CD14-positive monocyte (primary cell): ENCODE measurements at places on chromosomes 4 and X.

GRCh38 chr4:65437102-65437501, 233.2 kb downstream of the EPHA5 start:
- no peak for DNase-seq

- DNase-seq: no peak
Observed at GRCh38 chr4:152382057-152382785, 153.7 kb downstream of the FBXW7 start.

- DNase-seq: no peak
Observed at GRCh38 chr4:159926871-159927270, 824.0 kb downstream of the RAPGEF2 start.

DNA sequence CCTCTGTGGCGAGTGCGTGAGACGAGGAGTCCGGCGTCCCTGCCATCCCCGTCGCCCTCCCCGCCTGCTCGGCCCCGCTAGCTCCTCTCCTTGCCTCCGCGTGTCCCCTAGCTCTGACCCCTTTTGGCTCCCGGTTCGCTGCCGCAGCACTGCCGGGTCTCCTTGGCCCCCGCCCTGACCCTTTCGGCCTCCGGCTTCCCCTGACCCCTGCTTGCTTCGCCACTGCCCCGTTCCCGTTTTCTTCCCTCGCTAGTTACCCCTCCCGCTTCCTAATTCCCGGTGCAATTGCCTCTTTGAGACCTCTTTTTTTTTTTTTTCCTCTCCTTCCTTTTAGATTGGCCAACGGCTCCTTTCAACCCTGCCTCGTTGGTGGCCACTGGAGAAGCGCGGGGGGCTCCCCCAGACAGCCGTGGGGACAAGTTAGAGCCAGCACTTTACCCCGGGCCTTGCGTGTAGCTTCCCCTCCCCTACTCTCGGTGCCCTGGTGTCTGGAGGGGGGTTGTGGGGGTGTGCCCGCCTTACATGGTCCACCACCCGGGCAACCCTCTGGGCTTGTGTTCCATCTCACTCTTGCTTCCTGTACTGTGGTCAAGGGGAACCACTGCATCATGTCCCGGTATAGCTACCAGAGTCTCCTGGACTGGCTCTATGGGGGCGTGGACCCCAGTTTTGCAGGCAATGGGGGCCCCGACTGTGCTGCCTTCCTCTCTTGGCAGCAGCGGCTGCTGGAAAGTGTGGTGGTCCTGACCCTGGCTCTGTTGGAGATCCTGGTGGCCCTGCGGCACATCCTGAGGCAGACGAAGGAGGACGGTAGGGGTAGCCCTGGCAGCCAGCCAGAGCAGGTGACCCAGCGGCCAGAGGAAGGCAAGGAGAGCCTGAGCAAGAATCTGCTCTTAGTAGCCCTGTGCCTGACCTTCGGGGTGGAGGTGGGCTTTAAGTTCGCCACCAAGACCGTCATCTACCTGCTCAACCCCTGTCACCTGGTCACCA, 548 bp downstream of the TMEM164 start:
- DNase-seq: no peak

- no peak for DNase-seq
Observed at GRCh38 chr4:2579910-2580309, 43.5 kb downstream of the FAM193A start.

DNA sequence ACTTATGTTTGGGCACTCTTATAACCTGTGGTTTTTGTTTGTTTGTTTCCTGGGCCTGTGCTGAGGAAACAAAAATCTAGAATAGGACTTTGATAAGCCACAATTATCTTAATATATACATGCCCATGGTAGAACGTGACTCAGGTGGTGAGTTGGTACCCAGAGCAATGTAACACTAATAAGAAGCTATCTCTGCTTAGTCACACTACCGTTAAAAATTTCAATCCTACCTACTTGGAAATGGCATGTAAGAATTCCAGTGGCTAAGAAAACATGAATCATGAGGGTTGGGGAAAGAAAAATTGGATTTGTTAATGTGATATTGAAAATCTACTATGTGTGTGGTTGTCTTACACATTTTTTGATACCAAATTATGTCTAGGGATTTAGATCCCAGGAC, 30.5 kb upstream of the ADGRG2 start:
- DNase-seq: no peak

DNA sequence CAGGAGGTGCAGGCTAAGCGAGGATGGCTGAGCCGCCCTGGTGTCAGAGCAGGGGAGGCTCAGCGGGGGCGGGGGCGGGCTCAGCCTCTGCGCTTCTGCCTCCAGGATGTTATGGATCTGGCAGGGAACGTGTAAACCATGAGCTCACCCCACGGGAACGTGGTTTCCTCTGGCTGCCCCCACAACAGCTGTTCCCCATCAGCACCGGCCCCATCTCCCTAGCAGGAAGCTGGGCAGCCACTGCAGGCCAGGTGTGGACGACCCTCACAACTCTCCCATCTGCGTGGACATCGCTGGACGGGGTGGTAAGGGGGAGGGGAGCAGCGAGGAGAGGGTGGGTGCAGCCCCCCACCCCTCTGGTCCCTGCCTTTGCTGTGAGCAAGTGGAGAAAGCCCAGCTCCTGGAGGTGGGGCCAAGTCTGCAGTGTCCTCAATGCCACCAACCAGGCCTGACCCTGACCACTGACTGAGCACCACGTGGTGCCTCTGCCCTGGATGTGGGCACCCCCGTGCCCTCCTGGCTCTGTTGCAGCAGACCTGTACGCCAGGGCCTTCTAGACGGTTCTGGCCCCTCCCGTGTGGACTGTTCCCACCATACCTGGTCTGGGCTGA, 28.1 kb upstream of the SPON2 start:
- DNase-seq: no peak

- no peak for DNase-seq
Observed at GRCh38 chrX:10146346-10146745, 10.4 kb upstream of the CLCN4 start.

DNA sequence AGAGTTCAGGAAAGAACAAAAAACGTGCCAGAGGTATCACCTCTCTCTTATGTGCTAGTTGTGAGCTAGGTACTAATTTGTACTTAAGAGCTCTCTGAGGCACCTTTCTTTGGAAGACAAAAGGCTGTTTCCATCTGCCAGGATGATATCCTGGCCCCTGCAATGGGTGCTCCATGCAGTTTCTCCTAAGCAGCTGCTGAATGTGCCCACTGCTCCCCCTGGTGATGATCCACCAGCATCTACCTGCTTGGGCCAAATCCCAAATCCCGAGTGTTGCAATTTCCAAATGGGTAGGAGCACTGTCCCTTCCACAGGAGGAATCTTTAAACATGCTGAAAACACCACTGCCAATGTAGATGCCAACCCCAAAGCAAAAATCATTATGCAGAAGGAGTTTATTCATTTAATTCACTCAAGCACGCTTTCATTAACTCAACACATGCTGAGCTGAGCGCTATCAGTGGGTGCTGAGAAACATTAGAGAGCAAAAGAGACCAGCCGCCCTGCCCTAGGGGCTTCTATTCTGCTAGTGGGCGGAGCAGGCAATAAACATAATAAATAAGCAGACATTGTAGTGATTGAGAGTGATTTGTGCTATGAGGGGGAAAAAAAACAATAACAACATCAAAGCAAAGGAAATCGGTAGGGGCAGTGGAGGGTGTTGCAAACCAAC, 69.6 kb upstream of the C4orf50 start:
- no peak for DNase-seq

- DNase-seq: no peak
Observed at GRCh38 chrX:48520976-48521352, 644 bp upstream of the EBP start.

DNA sequence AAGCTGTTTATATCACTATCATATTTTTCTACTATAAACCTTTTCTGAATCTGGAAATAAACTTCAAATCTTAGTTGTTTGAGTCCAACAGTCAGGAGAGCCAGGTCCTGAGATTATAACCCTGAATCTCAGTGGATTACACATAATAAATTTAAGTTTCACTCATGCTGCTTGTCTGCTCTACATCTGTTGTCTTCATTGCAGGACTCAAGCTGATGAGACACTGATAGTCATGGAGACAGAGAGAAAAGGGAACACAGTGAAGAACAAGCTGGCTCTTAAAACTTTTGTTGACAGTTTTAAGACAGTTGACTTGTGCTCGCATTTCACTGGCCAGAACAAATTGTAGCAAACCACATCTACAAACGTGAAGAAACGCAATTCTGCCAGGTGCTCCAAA, 327.0 kb upstream of the CTSO start:
- DNase-seq: no peak
